Dermis lymphatic vessel endothelial cell (primary cell): ENCODE measurements at places on chromosomes 2 and 18. TPM values are rescaled to one million over a fixed set of nuclear protein-coding genes. Genes with fewer than 3 reads are reported as not detected.

C1GALT1C1L gene
- 0.09 TPM in 1 of 2 replicates, not detected in the other for total RNA-seq

HOXD11 gene
- total RNA-seq: 0.11 TPM in 1 of 2 replicates, not detected in the other

PLB1 gene
- 0.33 and 0.43 TPM in 2 replicates for total RNA-seq

ZNF516 gene
- total RNA-seq: 10.3 and 11.3 TPM in 2 replicates

COL5A2 gene
- total RNA-seq: 18.8 and 24.2 TPM in 2 replicates

DSC3 gene
- total RNA-seq: under 0.01 and 0.11 TPM in 2 replicates

ANKRD44 gene
- total RNA-seq: 6.9 and 9.5 TPM in 2 replicates

GRB14 gene
- 0.33 and 0.34 TPM in 2 replicates for total RNA-seq

RSAD2 gene
- under 0.01 and 0.33 TPM in 2 replicates for total RNA-seq

GAL3ST2 gene
- total RNA-seq: not detected in 2 replicates

SCYGR4 gene
- total RNA-seq: not detected in 2 replicates

NCOA1 gene
- total RNA-seq: 10.1 and 11.3 TPM in 2 replicates

PKDCC gene
- total RNA-seq: 4.4 and 6.3 TPM in 2 replicates

SERTAD2 gene
- 6.2 and 6.4 TPM in 2 replicates for total RNA-seq

LDAH gene
- total RNA-seq: 15.5 and 22.2 TPM in 2 replicates

GLI2 gene
- total RNA-seq: 0.09 and 0.76 TPM in 2 replicates

DSG4 gene
- not detected in 2 replicates for total RNA-seq

HOXD13 gene
- under 0.01 TPM in 1 of 2 replicates, not detected in the other for total RNA-seq
